ENCODE measurements at places on chromosomes 1 and 21.

GRCh38 chr1:231991231-231991630 is 364.6 kb downstream of the DISC1 start:
- DNase-seq, result no peak

- DNase-seq, result peak; percentile 47
Observed at GRCh38 chr1:224733027-224733911, 117.2 kb downstream of the CNIH3 start.

DNA sequence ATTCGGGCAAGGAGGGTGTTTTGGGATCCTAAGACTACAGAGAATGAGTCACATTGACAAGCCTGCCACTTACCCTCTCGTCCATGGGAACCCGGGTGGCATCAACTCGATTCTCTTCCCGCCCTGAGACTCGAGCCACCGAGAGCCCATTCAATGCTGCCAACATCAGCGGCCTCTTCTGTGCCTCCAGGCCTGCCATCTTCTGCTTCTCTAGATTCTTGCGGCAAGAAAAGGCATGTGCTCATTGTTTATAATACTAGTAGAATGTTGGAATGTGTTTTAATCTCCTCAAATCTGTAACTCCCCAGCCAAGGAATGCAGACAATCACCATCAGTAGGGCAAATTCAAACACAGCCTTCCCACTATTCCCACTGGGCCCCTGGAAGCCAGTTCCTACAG is 96.9 kb downstream of the SMYD2 start:
- peak; percentile 82 for DNase-seq

DNA sequence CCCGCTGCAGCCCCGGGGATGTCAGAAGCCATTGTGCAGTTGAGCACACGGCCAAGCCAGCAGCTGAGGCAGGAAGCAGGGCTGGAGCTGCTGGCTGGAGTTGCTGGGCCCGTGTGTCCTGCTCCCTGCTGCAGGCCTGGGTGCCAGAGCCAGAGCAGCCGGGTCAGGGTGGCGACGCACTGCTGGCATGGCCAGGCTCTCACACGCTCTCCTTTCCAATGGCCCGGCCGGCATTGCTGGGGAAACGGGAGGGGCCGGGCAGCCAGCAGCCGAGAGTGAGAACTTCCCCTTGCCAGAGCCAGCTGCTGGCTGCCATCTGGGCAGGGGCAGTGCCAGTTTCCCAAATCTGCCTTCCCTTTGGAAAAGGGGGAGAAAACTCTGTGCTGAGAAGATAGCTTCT is 82.4 kb upstream of the PROX1 start:
- no peak for DNase-seq

DNA sequence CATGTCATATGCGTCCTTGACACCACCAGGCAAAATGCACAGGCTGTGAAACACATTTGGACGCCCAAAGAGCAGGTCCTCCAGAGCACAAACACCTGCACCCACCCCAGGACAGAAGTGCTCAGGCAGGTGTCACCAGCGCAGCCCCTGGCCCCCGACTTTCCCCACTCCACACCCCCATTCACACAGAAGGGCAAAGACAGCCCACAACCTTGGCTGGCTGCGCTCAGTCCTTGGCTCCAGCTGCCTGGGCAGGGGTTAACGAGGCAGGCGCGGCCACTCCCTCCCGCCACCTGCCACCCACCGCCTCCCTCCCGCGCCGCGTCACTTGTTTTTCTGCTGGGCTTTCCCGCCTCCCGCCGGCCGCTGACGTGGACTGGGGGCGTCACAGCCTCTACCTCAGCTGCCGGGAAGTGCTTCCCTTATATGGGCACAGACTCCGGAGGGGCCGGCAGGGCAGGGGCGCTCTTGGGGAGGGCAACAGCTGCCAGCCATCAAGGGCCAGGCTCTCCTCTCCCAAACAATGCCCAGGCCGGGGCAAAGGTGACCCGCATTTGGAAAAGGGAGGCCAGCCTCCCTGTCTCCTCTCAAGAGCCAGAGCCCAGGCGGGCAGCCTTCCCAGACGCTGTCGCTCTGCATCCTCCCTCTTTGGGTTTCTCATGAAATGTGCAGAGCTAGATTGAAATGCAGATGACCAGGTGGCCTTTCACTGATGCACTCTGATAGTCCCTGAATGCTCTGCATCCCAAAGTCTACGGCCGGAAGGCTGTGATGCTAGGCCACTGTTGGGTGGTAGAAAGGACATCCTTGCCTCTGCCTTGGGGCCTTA is 14.8 kb upstream of the BTG2 start:
- peak; percentile 56 for DNase-seq

DNA sequence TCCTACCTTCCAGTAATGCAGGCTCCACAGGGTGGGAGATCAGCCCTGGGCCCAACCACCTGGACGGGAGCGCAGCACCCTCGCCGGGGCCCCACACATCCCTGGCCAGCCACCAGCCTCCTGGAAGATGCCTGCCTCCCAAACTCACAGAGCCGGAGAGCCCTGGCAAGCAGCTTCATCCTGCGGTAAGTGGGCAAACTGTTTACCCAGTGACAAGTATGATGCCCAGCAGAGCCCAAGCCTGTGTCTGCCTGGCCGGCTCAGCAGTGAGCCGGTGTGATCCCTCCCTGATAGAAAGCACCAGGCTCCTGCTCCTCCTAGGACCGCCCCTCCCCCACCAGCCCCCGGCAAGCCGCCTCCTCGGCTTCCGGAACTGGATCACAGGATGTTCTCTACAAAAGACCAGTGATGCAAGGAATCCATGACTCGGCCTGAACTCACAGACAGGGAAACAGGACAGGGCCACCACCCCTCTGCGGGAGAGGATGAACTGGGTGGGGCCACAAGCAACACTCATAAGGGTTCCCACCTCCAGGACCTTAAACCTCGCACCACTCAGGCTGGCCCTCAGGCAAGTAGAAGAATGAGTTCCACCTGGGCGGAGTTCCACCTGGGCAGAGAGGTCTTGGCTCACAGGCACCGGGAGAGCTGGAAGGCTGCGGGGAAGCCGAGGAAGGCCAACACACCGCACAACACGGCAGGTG is 7.9 kb downstream of the ACOT7 start:
- DNase-seq, result peak; percentile 89

- DNase-seq, result no peak
Observed at GRCh38 chr1:107919953-107920352, 45.0 kb downstream of the VAV3 start.

DNA sequence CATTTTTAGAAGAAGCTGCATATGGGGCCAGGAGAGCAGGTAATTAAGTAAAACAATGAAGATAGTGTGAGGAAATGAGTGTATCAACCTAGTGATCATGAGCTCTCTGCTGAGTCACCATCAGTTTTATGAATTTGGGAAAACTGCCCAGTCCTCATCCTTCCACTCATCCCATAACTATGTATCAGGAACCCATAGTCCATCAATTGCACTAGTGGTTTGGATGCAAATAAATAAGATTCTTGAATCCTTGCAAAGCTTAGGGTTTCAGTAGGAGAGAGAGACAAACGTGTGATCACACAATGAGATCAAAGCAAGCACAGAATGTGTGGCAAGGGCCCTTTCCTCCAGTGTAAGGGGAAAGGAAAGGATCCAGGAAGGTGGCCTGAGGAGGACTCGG is 145.6 kb downstream of the ZZZ3 start:
- peak; percentile 84 for DNase-seq

- DNase-seq, result no peak
Observed at GRCh38 chr1:91075233-91076135, 53.6 kb upstream of the ZNF644 start.

GRCh38 chr1:235056937-235057336 is 71.7 kb downstream of the TOMM20 start:
- no peak for DNase-seq

DNA sequence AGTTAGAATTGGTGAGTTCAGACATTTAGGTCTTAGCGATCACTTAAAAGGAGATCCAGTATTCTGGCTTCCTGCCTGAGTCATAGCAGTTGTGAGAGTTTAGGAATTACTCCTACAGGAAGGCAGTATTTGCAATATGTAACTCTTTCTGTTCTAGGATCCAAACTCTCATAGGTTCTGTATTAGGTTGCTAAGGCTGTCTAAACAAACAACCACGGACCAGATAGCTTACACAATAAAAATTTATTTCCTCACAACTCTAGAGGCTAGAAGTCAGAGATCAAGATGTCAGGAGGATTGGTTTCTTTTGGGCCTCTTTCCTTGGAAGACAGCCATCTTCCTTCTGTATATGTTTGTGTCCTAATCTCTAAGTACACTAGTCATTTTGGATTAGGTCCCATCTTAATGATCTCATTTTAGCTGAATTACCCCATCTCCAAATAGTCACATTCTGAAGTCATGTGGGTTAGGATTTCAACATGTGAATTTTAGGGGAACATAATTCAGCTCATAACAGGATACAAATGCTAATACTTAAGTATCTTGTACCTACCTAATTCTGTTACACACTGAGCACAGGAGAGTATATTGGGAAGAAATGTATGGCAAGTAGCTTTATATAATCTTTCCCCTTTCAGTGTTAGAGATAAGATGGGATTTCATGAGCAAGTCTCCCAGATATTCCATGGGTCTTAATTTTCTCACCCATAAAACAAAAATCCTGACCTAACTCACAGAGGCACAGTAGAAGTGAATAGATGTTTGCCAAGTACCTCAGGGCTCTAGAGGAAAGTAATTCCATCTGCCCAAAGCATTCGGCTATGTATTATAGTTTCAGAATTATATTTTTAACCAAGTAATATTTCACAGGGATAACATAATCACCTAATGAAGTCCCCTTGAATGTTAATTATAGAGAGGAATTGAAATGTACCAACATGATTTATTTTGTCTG is 144.4 kb downstream of the PTBP2 start:
- DNase-seq, result peak; percentile 100

GRCh38 chr1:109909561-109909960 is 1.1 kb upstream of the CSF1 start:
- no peak for DNase-seq

DNA sequence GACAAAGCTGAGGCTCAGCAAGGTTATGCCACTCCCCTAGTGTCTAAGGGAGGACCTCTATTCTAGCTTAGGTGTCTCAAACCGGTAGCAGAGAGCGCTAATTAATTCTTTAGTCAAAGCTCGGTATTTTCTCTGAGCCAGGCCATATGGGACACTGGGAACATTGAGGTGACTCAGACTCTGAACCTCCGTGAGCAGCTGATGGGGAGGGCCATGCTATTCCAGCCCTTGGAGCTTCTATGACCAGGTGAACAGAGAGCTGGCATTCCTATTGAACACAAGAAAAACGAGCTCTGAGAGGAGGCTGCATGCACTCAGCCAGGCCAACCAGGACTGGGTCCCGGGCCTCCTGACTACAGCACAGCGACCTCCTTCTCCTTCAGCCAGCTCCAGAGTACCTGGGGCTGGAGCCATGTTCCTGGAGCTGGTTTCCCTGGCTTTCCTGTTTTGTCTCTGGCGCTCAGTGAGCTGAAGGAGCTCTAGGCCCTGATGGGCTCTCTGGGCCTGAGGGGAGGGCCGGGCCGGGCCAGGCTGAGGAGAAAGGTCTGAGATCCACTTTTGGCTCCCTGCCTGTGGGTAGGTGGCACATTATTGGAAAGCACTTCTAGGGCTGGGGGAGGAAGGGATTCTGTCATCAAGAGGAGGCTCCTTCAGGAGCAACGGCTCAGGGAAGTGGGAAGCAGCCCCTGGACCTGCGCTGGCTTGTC is 37.0 kb downstream of the SLC9A1 start:
- peak; percentile 51 for DNase-seq

- DNase-seq, result no peak
Observed at GRCh38 chr1:229360420-229360819, 17.6 kb upstream of the CCSAP start.

DNA sequence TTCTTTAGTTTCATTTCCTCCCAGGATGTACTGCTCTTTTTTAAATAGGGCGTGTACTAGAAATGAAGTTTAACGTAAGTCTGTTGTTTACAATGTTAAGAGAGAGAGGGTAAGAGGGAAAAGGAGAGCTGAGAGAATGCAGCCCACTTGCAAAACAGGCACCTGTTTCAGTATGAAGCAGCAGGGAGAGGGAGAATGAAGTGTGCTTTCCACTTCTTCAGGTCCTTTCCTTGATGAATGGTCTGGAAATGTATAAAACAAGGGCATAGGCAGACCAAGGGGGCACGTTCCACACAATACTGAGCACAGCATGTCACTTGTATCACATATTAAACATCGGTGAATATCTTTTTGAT is 2.0 kb downstream of the KCNA3 start:
- DNase-seq, result no peak

GRCh38 chr1:63454269-63454668 is 68.8 kb downstream of the ITGB3BP start:
- DNase-seq, result peak; percentile 42

- no peak for DNase-seq
Observed at GRCh38 chr1:199747984-199748383, 279.5 kb upstream of the NR5A2 start.

DNA sequence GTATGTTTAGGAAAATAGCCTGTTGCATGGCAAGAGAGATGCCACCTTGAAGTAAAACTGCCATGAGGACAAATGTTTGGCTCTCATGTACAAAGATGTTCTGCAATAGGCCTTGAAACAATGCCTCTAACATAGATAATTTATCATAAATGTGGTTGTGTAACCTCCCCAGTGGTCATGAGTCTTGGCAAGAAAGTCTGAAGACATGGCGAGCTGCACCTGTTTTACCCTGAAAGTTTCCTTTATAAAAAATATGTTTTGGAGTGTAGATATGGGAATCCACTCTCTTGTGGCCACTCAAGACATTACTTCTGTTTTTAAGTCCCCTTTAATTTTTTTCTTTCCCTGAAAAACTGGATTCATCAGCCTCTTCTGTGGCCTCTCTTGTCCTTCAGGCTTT is 2217.1 kb downstream of the NCAM2 start:
- no peak for DNase-seq

- DNase-seq, result no peak
Observed at GRCh38 chr1:8966606-8967005, 20.9 kb downstream of the CA6 start.

DNA sequence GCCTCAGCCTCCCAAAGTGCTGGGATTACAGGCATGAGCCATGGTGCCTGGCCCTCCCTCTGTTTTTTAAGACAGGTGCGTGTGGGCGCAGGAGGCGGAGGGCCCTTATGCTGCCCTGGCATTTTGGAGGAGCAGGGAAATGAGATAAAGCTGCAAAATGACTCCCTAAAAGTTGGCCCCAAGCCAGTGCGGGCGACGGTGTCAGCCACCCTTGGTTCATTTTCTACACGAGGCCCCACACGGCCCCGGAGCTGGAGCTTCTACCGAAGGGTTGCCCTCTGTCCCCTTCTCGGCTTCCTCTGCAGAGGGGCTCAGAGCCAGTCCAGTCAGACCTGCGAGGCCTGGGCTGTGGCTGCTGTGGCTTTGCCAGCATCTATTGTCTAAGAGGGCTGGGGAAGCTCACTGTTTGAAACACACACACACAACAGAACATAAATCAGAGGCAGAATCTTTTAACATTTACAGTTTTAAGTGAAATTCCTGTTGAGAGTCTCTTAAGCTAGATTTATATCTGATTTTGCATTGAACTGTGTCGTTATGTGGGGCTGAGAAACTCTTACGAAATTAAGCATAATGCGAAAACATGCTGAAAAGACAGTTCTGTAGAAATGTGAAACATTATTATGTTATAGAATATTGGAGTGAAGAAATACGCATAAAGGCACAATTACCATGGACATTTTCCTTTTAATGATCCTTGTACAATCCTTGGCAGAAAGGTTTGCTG is 255.9 kb downstream of the CAMTA1 start:
- DNase-seq, result no peak
